IMR-90 (cell line): ENCODE measurements at places on chromosomes 11 and 22. TPM values are rescaled to one million over a fixed set of nuclear protein-coding genes. Genes with fewer than 3 reads are reported as not detected.

DNA sequence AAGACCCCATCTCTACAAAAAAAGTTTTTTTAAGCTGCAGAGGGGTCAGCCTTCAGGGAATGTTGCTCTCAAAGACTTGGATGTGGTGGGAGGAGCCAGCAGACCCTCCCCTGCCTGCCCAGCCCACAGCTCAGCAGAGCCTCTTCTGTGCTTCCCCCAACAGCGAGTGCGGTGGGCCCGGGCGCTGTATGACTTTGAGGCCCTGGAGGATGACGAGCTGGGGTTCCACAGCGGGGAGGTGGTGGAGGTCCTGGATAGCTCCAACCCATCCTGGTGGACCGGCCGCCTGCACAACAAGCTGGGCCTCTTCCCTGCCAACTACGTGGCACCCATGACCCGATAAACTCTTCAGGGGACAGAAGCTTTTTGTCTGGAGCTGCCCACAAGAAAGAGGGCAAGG is 10.5 kb downstream of the TMA7B start:
- DNase-seq, result no peak

- DNase-seq, result no peak
Measured at GRCh38 chr22:19765477-19766239, 5.1 kb downstream of the TBX1 start.

The CATSPERZ gene
- not detected in 2 replicates for polyA plus RNA-seq

- DNase-seq, result peak; percentile 85
Measured at GRCh38 chr11:47616726-47617416, 22.7 kb upstream of the C1QTNF4 start.

The PRR33 gene
- not detected in 2 replicates for polyA plus RNA-seq

DNA sequence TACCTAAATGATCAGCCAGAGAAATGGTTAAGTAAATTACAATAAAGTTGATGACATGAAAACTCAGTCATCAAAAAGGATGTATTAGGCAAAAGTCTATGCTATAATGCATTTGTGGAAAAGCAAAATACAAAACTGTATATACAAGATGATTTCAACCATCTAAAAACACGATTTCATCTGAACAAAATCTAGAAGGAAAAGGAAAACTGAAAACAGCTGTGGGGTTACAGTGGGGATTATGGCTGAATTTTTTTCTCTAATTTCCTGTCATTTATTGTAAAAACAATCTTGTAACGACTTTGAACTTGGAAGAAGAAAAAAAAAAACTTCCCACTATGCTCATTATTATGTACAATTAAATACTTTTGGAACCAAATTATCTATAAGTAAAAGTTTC is 30.3 kb downstream of the CHEK2 start:
- no peak for DNase-seq

The CCDC116 gene
- 0.27 and 0.34 TPM in 2 replicates for polyA plus RNA-seq

The TESMIN gene
- polyA plus RNA-seq, result 2.2 and 3.0 TPM in 2 replicates

GRCh38 chr11:128725630-128726319 is 31.9 kb downstream of the FLI1 start:
- peak; percentile 59 for DNase-seq

DNA sequence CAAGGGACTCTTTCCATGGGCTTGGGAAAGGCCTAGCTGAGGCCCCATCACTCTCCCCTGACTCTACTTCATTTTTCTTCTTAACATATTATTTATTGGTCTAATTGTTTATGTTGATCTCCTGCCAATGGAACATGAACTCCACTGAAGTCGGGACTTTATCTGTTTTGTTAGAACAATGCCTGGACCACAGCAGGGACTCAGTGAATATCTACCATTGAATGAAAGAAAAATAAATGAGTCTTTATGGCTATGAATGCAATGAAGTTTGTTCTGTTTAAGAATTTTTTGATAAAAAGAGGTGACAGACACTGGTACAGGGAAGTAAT is 112.3 kb downstream of the ADAMTS15 start:
- DNase-seq, result no peak

DNA sequence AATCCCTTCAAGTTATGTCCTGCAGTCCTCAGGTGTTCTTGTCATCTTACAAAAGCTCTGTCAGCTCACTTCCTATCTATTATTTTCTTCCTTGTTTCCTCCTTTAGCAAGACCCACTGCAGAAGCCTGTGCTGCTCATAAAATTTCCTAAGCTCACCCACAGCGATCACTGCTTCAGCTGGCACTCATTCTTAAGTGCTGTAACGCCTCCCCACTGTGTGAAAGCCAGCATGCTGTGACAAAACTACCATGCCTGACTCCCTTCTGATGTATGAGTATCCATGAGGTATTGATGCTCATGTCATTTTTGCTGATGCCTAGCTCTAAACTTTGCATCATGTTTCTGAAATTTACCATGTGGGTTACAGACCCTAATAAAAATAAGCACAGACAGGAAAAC is 41.5 kb upstream of the CNTN5 start:
- DNase-seq, result no peak

GRCh38 chr11:75240311-75241035 is at the start of gene TPBGL:
TSS of gene TPBGL (plus strand) at chr11:75240774. CDS start at chr11:75241050, 276 bp downstream.
- DNase-seq, result no peak

- DNase-seq, result peak; percentile 3
Measured at GRCh38 chr11:119056421-119056999, 495 bp downstream of the HYOU1 start.

The COMT gene
- polyA plus RNA-seq, result 296 and 347 TPM in 2 replicates

DNA sequence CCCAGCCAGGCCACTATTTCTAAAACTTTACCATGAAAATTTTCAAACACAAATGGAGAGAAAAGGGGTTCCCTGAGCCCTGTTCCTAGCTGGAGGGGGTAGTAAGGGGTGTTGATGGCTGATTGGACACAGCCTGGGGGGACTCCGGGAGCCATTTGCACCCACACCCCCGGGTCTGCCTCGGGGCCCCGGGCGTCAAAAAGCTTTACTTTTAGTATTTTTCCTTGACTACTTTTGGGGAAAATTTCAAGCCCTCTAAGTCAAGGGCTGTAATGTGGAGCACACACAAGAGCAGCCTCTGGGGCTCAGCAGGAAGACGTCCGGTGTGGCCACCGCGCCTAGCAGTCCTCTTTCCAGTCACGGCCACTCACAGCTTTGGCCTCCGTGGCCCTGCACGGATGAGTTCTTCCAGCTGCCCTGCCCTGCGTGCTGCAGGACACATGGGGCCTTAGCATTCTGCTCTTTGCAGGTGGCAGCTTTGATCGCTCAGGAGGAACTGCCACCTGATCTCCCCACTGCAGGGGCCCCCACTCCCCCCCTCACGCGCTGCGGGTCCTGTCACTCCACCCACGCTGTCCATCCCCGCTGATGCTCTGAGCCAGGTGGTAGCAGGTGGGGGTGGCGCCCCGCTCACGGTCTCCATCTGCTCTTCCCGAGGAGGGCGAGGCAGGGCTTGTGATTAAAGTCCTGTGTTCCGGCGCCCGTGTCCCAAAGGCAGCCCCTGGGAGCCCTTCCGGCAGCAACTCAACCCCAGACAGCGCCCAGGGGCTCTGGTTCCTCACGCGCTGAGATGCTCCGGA is 14.4 kb downstream of the RNH1 start:
- no peak for DNase-seq

DNA sequence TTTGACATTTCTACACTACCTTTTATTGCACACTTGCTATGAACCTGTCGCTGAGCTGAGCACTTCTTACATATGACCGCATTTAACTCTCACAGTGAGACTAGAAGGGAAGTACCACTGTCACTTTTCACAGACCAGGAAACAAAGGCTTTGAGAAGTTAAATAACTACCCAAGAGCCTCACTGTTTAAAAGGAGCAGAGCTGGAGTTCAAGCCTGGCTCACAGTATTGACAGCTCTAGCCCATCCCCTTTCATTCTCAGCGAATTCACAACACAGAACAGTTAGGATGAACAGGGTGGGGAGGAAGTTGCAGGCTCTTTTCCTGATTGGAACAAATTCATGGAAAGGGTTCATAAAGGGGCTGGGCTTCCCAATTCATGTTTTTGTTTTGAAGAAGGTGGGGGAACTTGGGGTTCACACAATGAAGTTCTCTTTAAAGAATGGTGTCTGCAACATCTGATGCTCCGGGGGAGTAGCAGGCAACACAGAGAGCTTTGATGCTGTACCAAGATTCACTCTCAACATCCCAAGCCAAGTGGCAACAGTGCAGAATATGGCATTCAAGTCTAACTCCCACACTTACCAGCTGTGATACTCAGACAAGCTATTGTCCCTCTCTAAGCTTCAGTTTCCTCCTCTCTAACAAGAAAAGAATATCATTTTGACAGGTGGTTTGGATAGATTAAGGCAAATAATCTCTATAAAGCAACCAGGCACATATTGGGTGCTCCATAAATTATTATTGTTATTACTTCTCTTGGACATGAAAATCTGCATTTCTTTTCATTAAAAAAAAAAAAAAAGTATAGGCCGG is 17.2 kb downstream of the SCGB1A1 start:
- no peak for DNase-seq

DNA sequence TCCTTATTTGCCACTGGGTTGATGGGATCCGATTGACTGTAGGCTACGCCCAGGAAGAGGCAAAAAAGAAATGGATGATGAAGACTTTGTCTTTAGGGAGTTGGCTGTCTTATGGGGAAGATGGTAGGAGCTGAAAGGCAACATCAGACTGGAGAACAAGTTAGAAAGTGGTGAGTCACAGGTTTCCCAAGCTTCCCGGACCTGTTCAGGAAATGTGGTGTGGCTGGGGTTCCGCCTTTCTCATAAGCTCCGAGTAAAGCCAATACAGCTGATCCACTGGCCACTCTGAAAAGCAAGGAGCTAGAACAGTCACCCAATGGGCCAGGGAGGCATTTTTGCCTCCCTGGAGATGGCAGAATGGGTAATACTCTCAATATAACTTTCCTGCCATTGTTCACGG is 194.5 kb downstream of the SNX19 start:
- DNase-seq, result peak; percentile 67

GRCh38 chr11:121105063-121105480 is 4.0 kb downstream of the TECTA start:
- DNase-seq, result peak; percentile 13

DNA sequence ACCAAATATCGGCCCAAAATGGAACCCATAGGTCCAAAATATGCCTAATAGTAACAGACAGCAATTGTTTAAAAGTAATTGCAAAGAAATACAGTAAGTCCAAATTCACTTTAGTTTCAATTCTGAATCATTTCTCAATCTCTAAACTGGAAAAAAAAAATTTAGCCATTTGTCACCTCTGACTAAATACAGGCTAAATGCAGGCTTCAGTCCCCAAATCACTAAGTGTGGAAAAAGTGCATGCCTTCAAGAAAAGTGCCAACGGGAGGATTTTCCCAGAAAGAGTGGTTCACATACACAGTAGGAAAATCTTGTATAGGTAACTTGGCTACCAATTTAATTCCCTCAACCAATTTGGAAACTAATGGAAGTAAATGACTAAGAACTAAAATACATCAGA is 35.7 kb downstream of the SIK3 start:
- no peak for DNase-seq

DNA sequence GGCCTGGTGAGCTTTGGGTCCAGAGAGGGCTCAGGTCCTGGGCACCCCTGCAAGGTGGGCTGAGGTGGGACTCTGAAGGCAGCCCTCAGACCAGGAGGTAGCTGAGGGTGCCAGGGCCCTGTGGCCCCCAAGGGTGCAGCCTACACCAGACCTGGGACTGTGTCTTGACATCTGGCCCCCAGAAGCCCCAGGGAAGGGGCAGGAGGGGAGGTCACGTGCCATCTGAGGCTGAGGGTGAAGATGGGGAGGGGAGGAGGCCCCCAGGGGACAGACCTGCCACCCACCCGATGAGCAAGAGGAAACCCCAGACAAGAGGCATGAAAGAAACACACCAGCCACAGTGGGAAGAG is 520.2 kb downstream of the BRD1 start:
- DNase-seq, result no peak

DNA sequence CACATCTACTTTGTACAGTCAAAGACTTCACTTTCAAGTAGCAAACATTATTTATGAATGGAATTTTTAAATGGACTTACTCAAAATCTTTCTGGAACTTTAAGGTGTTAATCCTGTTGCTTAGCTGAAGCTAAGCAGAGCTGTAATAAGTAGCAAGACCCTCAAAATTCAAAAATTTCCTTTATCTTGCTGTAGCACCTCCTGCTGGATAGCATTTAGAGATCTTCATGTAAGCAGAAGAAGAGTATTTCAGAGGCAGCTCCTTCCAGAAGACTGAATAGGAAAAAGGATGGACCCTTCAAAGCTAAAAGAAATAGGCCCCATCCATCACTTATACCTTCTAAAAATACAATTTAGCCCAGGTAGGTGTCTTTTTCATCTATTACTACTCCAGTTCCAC is 3.4 kb downstream of the PHF21A start:
- no peak for DNase-seq

The CD3D gene
- not detected in 2 replicates for polyA plus RNA-seq

- no peak for DNase-seq
Measured at GRCh38 chr22:44139773-44140172, 41.0 kb upstream of the PARVG start.

GRCh38 chr11:17798716-17799115 is 64.1 kb downstream of the KCNC1 start:
- DNase-seq, result no peak

DNA sequence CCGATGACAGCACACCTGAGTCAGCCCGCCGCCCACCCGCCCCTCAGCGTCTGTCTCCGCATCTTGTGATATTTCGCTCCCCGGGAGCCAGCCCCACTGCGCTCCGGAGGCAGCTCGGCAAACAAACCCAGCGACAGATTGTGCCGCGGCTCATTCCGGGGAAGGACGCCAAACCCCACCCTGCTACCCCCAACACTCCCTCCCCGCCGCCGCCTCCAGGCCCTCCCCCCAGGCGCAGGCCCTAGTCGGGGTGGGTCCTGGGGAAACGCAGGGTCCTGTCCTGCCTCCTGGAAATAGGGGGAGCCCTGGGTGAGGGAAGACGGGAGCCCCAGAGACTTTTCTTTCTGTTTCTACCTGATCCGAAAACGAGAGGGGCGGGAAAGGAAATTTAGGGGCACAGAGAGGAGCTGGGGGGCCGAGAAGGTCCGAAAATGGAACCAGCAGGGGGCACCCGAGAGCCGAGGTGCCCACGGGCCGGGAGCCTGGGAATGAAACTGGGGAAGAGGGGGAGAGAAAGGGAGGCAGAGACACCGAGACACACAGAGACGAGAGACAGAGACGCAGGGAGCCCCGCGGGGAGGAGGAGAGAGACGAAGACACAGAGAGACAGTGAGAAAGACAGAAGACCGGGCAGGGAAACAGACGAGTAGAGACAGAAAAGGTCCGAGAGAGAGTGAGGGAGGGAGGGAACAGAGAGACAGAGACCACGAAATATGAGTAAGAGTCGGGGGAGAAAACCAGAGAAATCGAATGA is 1.7 kb upstream of the RTN4RL2 start:
- DNase-seq, result peak; percentile 11

The OR56A1 gene
- polyA plus RNA-seq, result not detected in 2 replicates

DNA sequence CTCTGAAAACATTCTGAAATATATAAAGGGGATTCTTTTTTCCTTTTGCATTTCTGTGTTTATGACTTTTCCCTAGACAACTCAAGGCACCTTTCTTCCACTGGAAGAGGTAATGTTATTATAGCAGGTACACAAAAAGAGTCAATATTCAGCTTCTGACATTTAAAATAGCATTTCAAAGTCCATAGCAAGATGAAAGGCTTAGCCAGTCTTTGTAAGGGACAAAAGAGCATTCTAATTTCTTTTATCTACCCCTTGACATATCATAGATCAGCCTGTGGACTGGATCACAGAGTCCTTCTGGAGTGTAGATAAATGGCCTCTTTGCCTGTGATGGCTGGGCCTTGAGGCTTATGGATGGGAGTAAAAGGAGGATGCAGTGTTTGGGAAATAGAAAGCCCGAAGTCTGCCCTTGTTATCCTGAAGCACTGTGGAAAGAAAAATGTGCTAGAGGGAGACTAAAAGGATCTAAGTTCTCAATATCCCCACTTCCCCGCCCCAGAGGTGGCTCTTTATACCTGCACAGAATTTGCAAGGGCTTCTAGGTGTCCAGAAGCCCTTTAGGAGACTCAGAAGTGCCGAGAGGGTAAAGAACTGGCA is 1.6 kb upstream of the HEPACAM start:
- DNase-seq, result no peak
